ENCODE measurements at places on chromosomes 3 and 15.

DNA sequence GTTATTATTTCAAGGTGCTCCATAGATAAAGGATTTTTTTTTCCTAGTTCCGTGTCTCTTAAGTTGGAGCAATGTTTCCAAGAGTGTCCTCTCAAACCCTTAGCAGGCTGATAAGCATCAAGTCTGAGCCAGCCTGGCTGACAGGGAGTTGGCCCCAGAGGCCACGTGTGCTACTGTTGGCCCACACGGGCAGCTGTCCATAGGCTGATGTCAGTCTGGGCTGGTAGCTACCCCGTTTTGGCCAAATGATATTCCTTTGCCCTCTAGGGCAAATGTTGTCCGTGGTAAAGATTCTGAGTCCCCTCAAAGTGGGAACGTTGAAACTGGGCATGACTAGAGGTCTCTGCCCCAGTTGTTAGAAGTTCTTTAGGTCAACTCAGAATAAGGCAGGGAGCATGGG is 99.4 kb downstream of the FLNB start:
- no peak for DNase-seq

DNA sequence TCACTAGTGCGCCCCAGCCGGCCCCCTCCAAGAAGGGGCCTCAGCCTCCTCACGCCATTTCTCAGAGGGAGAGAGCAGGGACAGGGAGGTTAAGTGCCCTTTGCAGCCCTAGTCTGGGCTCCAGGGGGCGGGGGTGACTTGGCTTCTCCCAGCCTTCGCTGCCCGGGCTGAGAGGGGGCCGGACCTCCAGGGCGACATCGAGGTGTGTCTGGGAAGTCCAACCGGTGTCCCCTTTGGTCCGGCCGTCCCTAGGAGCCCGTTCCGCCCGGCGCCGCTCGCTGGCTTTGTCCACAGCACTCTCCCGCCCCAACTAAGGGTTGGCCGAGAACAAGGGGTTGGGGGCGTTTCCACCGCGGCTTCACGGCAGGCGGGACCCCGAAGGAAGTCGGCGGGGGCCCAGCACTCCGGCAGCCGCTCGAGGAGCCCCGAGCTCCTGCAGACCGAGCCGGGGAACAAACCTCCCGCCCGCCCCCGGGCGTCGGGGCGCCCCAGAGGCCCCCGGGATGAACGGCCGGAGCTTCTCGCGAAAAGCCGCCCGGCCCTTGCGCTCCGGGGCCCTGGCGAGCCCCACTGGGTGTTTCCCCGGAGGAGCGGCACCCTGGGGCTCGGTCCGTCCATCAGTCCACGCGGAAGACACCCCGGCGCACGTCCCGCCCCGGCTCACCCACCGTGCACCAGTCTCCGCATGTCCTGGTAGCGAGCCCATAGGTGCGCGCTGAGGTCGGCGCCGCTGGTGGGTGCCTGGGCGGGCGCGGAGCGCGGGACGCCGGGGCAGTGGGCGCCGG is 627 bp downstream of the NT5DC2 start:
- DNase-seq, result no peak

DNA sequence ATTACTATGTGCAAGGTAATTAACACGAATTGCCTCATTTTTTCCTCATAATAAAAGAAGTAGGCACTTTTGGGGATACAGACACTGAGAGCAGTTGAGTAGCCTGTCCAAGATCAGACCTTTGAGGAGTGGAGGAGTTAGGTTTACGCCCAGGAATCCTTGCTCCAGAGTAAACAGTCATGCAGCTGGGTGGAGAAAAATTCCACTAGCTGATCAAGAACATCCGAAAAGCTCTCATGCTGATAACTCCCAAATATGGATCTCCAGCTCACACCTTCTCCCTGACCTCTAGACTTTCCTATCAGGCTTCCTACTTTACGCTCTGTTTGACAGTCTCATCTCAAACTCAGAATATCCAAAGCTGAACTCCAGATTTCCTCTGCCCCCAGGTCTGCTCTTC is 53.3 kb downstream of the ST6GAL1 start:
- no peak for DNase-seq

GRCh38 chr3:35648347-35648746 is 9.0 kb downstream of the ARPP21 start:
- DNase-seq, result no peak

DNA sequence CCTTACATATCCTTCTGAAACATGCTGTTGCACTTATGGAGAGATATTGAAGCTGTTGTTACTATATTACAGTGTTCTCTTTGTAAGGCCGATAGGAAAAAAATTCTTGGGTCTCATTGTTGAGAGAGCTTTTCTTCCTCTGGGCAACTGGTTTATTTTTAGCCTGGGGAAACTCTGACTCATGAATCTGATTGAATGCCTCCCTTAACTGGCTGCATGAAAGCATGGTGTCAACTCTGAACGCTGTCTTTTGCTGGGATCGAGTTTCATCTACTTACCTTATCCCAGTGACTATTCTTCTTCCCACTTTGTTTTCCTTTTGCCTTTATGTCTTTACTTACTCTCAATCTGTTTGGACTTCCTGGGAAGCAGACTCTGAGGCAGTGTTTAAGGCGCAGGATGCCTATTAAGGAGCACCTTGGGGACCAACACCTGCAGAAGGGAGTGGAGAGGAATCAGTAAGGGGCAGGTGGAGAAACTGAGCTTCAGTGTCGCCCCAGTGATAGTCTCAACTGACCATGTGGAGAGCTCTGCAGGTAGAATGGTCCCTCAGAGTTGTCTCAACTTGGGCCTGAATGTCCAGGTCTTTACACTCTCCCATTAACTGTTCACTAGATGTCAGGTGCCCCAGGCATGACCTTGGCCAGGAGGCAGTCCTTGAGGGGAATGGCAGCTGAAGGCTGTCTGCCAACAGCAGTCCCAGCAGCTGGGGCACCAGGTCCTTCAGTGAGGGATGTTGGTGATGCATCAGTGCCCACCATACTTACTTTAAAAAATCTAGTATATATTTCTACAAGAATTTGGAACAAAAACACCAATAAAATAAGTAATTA is 88.9 kb upstream of the CCNL1 start:
- no peak for DNase-seq
